ENCODE measurements at places on chromosomes 13 and 19.

- no peak for DNase-seq
These were observed 34.9 kb downstream of the CAB39L start for GRCh38 chr13:49409008-49409407.

DNA sequence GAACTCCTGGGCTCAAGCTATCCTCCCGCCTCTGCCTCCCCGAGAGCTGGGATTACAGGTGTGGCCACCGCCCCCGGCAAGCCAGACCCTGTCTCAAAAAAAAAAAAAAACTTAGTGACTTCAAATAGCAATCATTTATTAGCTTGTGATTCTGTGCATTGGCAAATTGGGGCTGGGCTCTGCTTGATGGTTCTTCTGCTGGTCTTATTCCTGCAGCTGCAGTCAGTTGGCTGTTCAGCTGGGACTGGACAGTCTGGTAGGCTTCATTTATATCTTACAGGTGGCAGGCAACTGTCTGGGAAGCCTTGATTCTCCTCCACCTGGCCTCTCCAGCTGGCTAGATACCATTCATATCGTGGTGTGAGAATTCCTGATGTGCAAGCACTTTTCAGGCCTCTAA, 7.4 kb downstream of the DHDH start:
- no peak for DNase-seq

DNA sequence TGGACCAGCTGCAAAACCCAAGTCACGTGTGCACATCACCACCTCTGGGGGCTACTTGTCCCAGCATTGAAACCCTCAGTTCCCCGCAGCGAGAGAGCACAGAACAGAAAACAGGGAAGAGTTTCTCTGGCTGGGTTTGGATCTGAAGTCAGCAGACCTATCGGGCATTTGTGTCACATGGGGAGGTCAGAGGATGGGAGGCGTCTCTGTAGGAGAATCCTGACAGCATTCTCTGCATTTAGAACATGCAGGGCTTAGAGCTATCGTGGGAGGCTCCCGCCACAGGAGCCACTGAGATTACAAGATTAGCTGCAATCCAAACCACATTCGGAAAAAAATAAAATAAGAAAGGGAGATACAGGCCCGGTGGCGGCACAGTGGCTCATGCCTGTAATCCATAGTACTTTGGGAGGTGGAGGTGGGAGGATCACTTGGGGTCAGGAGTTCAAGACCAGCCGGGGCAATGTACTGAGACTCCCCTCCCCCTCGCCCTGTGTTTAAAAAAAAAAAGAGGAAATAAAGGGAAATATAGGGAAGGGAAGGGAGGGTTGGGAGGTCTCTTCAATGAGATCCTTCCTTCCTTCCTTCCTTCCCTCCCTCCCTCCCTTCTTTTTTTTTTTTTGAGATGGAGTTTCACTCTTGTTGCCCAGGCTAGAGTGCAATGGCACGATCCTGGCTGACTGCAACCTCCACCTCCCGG, 2.9 kb upstream of the TLE6 start:
- no peak for DNase-seq

DNA sequence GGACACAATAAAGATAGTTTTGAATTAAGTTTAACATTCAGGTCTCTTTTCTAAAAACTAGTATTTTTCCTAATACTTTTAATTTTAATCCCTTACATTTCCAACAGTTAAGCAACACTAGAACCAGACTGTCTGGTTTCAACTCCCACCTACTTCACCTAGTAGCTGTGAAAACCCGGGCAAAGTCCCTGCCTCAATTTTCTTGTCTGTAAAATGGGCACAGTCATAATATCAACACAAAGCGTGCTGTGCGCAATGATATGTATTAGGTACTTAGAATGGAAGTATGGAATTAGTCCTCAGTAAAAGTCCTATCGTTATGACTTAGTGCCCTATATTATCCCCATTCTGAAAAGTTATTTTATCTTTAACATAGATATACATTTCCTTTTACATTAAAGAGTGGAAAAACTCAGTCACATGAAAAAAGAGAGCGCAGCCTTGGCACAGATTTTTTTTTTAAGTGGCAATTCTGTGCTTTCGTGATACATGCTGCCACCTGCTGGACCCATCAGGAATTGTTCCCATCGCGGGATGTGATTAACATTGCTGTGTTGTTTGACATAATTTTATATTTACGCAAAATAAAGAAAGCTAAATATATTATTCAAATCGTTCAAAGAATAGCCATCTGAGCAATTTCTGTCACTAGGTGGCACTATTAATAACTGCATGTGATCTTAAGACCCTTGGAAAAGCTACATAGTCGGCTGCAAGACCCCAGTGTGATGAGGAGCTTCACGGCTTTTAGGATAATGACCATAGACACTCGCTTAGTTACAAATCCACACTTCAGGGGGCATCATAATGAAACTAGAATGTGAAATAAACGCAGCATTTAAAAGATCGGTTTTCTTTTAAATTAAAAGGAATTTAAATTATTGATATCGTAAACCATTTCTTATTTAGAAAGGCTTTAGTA, 59.9 kb downstream of the LIG4 start:
- peak; percentile 28 for DNase-seq

DNA sequence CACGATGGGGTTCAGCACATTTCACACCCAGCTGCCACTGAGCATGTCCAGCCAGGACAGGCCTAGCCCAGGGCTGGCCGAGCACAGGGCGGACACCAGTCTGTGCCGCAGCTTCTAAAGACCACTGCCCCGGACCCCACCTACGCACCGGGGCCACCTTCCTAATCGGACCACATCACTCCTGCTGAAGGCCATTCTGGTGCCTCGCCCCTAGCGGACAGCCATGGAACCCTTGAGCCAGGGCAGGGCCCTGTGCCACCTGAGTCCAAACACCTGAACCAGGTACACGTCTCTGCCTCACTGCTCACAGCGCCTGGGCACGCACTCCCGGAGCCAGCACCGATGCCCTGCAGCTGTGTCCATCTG, 8.4 kb upstream of the C13orf46 start:
- DNase-seq = no peak

GRCh38 chr13:109712124-109712722, 74.2 kb downstream of the IRS2 start:
- DNase-seq = no peak

GRCh38 chr13:113827021-113827420, 36.9 kb downstream of the GAS6 start:
- no peak for DNase-seq

- peak; percentile 34 for DNase-seq
These were observed 831 bp downstream of the PGPEP1 start for GRCh38 chr19:18340990-18341868.

DNA sequence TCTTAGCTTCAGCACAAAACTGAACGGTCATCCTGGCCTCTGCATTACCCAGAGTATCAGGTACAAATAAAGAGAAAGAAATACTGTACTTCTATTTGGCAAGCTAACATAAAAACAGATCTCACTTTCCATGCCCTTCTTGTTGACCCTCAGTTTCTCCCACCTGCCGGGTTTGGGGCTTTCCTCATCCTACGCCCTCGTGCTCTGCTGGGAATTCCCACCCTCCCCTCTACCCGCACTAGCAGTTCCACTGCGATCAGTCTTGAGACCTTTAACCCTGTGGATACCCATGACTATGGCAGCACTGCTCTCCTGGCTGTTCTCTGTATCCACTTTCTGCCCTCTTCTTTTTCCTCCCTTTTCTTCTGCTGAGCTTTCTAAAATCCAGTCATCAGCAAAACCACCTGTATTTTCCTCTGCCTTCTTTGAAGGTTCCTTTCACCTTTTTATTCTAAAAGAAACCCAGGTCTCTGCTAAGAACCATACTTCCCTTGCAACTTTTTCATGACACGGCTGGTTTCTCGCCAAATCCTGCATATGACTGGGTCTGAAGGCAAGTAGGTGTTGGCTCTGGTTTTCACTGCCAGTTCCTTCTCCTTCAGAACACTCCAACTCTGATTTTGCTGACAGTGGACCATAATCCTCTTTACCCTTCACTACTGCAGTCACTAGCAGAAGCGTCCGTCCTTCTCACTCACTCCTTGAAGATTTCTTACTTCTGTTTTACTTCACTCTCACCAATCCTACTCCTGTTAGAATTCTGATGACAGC, 99.4 kb downstream of the MIPEP start:
- no peak for DNase-seq

DNA sequence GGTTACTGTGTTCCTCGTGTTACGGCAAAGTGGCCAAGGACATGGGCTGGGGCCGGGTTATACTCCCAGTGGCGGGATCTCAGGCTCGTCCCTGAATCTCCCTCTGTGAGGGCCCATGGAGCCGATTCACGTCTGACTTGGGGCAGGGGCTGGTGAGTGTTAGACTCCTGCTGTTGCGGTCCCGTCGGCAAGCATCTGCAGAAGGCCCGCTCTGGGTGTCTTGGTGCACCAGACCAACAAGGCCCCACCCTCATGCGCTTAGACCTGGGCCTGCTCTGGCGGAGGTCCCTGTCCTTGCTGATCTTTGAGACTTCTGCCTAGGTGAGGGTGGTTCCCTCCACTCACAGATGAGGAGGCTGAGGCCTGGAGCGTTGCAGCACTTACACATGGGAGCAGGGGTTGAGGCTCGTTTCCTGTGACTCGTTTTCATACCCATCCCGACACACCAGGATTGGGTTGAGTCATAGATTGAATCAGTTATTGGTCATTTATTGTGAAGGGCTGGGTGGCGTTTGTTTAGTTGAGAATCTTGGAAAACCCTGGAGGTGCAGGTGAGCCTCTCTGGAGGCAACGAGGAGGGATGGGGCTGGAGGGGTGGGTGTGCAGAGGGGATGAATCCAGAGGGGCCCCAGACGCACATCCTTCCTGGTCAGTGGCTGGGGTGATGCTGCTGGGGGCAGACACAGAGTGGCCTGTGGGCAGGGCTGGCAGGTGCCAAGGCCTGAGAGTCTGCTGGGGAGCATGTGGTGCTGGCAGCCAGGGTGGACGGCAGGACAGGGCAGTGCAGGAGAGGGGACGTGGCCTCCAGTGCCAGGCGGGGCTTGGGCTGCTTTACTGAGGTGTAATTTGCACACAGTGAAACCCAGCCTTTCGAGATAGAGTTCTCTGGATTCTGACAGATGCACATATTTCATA, 4.6 kb downstream of the EPN1 start:
- no peak for DNase-seq

Measured in fibroblast of upper back skin (primary cell).